ENCODE measurements at places on chromosomes 5 and 9.

DNA sequence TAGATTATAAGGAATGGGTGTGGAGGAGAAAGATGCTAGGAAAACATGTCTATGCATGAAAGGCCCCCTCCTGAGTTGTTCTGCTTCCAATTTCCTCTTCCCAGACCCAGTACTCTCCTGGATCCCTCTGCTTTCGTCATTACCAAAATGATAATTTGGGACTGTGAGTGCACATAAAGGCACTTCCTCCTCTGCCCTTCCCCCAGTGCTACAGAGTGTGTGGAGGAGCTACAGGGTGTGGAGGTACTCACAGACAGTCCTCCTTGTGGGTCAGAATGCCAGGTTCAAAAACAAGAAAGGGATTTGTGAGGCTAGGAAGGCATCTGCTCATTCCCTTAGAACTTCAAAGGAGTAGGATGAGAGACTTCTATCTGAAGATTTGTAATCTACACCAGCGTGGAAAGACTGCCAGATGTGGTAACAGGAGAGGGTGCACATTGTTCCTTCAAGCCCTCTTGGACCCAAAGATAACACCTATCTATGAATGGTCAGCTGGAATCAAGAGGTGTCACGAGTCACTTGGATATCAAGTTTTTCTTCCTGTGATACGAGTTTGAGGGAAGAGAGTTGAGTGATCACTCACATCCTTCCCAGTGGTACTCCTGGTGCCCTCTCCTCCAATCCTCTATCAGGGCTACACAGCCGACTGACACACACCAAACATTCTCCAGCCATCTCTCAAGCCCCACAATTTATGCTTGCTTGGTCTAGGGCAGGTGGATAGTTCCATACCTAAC is 201.1 kb downstream of the EPB41L4A start:
- H3K27me3 ChIP-seq: no peaks in the 10 kb centered on the region
- H3K36me3 ChIP-seq: no peaks in the 10 kb centered on the region
- H3K4me1 ChIP-seq: no peaks in the 10 kb centered on the region
- no peak overlapping the region for H3K4me3 ChIP-seq
- no peak for DNase-seq

DNA sequence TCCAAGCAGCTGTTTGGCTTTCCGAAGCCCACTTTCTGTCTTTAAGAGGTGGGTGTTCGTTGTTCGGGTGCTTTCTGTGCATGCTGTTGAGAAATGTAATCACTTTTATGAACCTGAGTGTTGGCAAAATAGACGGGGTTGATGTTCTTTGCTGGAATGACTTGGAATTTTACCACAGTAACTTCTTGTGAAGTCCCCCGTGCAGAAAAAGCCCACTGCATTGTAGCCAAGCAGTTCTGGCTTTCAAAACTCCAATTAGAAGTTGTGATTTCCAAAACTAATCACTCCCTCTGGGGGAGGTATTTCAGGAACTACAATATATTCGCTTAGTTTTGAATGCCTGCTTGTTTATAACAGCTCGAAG is 111.1 kb downstream of the PAM start:
- peaks cover 8% of the 10 kb centered on the region for H3K36me3 ChIP-seq
- peak overlapping the region; percentile 95 for H3K27ac ChIP-seq
- no peaks in the 10 kb centered on the region for H3K27me3 ChIP-seq
- peaks cover 22% of the 10 kb centered on the region for H3K4me1 ChIP-seq

- H3K27ac ChIP-seq: no peak overlapping the region
- H3K36me3 ChIP-seq: no peaks in the 10 kb centered on the region
- no peak overlapping the region for H3K4me3 ChIP-seq
- H3K27me3 ChIP-seq: peaks cover 5% of the 10 kb centered on the region
- H3K4me1 ChIP-seq: no peaks in the 10 kb centered on the region
Observed at GRCh38 chr9:113772121-113772810, 103.8 kb upstream of the ZNF618 start.

GRCh38 chr5:68424799-68425537 is 209.4 kb downstream of the PIK3R1 start:
- peaks cover 30% of the 10 kb centered on the region for H3K4me1 ChIP-seq
- no peak overlapping the region for H3K27ac ChIP-seq
- no peaks in the 10 kb centered on the region for H3K27me3 ChIP-seq
- DNase-seq: no peak

DNA sequence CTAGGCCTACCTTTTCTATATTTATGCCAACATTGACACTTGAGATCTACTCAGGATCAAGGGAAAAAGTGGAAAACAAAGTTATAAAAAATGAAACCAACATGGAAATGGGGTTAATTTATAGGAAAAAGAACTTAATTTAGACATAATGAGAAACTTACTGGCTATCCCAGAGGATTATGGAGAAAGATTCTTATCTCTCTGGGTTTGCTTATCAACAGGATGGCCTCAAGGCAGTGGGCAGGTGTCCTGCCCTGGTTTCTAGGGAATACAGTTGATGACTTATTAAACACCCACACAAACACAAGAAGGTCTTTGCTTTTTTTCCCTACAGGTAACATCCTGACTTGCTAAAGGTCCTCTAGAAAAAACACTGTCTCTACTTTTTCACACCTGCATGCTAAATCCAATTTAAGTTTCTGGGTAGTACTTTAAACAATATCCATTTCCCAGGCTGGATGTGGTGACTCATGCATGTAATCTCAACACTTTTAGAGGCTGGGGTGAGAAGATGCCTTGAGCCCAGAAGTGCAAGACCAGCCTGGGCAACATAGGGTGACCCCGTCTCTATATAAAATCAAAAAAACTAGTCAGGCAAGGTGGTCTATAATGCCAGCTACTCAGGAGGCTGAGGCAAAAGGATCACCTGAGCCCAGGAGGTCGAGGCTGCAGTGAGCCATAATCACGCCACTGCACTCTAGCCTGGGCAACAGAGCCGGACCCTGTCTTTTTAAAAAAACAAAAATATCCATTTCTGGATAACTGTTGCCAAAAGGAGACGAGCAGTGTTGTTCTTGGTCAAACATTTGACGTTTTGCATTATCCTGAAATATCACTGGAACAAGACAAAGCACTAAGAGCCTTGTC is 6.6 kb upstream of the ZNF608 start:
- no peaks in the 10 kb centered on the region for H3K36me3 ChIP-seq
- H3K27ac ChIP-seq: no peak overlapping the region
- H3K4me3 ChIP-seq: peak overlapping the region; percentile 52
- no peak for DNase-seq
- peaks cover 58% of the 10 kb centered on the region for H3K4me1 ChIP-seq

GRCh38 chr9:127509955-127510299 is 58.6 kb downstream of the LRSAM1 start:
- no peak overlapping the region for H3K4me3 ChIP-seq
- no peaks in the 10 kb centered on the region for H3K27me3 ChIP-seq
- no peak for DNase-seq
- no peak overlapping the region for H3K27ac ChIP-seq

DNA sequence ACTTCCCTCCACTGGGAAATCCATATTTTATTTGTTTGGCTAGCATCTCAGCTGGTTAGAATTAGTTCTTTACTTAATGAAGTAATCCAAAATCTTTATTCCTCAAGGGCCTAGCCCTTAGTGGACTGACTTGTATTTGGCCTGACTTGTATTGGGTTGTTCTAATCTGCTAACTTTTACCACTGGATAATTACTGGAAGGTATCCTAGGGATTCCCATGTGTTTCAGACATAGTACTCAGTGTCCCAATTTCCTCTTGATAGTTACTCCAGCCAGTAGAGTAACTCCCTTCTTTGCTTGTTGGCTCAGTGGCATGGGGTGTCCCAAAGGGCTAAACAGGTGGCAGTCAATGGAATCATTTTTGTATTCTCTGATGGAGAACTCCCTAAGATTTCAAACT is 156.0 kb downstream of the DCP2 start:
- DNase-seq: no peak
- no peak overlapping the region for H3K4me3 ChIP-seq
- no peak overlapping the region for H3K27ac ChIP-seq
- no peaks in the 10 kb centered on the region for H3K4me1 ChIP-seq
- H3K27me3 ChIP-seq: no peaks in the 10 kb centered on the region

GRCh38 chr5:87400305-87400899 is 12.3 kb downstream of the CCNH start:
- H3K36me3 ChIP-seq: peaks cover 21% of the 10 kb centered on the region
- H3K27ac ChIP-seq: no peak overlapping the region
- H3K4me1 ChIP-seq: no peaks in the 10 kb centered on the region

DNA sequence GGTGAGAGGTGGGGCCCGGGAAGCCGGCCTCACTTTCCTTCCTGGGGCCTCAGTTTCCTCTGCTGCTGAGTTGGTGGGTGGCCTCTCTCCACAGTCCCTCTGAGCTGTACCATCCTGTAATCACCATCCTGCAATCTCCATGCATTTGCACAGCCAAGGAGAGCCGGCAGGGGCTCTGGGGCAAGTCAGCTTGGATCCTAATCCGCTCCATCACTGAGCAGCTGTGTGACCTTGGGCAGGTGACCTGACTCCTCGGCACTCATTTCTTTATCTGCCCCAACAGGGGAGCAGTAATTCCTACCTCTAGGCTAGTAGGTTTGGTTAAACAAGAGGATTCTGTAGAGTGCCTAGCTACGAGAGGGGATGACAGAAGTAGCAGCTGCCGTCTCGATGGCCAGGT is 88.2 kb upstream of the ZNF618 start:
- H3K27ac ChIP-seq: no peak overlapping the region
- no peak for DNase-seq
- no peaks in the 10 kb centered on the region for H3K4me1 ChIP-seq
- H3K27me3 ChIP-seq: peaks cover 3% of the 10 kb centered on the region
- no peak overlapping the region for H3K4me3 ChIP-seq

- H3K27ac ChIP-seq: no peak overlapping the region
- no peaks in the 10 kb centered on the region for H3K27me3 ChIP-seq
- no peaks in the 10 kb centered on the region for H3K4me1 ChIP-seq
- DNase-seq: no peak
- H3K36me3 ChIP-seq: no peaks in the 10 kb centered on the region
- no peak overlapping the region for H3K4me3 ChIP-seq
Observed at GRCh38 chr5:62786099-62786498, 207.5 kb downstream of the LRRC70 start.

DNA sequence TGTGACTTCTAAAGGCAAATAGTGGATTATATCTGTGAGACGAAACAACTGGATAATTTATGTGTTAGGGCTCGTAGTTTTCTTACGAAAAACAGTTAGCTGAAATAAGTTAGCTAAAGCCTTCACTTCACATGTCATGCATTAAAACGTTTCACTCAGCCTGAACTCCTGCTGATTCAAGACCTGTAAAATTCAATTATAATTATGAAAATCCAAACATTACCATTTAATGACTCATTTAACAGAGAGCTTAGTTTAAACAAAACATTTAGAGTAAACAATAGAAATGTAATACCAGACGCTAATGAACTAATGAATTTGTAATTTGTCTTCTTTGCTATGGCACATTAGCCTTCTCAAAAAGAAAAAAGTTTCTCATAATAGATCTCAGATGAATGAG is 1.7 kb downstream of the TAL2 start:
- H3K4me3 ChIP-seq: no peak overlapping the region
- H3K4me1 ChIP-seq: peaks cover 29% of the 10 kb centered on the region
- H3K36me3 ChIP-seq: peaks cover 5% of the 10 kb centered on the region
- H3K27me3 ChIP-seq: no peaks in the 10 kb centered on the region
- no peak for DNase-seq

GRCh38 chr9:129724456-129725190 is 28.2 kb downstream of the PTGES start:
- no peak overlapping the region for H3K27ac ChIP-seq
- H3K4me3 ChIP-seq: no peak overlapping the region
- H3K4me1 ChIP-seq: peaks cover 4% of the 10 kb centered on the region
- H3K27me3 ChIP-seq: peaks cover 5% of the 10 kb centered on the region
- DNase-seq: no peak

- H3K27me3 ChIP-seq: peaks cover 2% of the 10 kb centered on the region
- H3K4me1 ChIP-seq: peaks cover 7% of the 10 kb centered on the region
- no peak for DNase-seq
- no peak overlapping the region for H3K27ac ChIP-seq
Observed at GRCh38 chr9:135252980-135253304, 165.5 kb downstream of the OLFM1 start.

- no peak overlapping the region for H3K27ac ChIP-seq
- no peak overlapping the region for H3K4me3 ChIP-seq
- no peaks in the 10 kb centered on the region for H3K27me3 ChIP-seq
- H3K4me1 ChIP-seq: no peaks in the 10 kb centered on the region
- no peak for DNase-seq
- no peaks in the 10 kb centered on the region for H3K36me3 ChIP-seq
Observed at GRCh38 chr5:59128646-59129290, 545.9 kb downstream of the RAB3C start.

GRCh38 chr9:115439641-115440040 is 321.7 kb upstream of the TNC start:
- DNase-seq: no peak
- no peak overlapping the region for H3K27ac ChIP-seq
- H3K4me1 ChIP-seq: no peaks in the 10 kb centered on the region

DNA sequence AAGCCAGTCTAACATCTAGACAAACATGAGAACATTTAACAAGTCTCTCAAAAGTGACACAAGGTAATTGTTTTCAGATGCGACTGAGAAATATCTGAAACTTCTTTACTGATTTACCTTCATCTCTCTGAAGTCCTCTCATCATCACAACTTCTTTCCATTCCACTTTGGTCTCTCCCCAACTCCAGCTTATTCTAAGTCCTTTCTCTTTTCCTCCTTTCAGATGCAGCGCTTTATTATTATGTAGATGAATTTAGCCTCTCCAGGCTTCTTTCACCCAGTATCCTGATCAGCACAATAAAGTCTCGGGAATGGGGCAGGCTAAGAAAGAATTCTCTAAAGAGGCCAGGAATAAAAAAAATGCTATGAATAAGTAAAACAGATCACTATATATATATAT is 128.0 kb downstream of the KCTD16 start:
- no peaks in the 10 kb centered on the region for H3K27me3 ChIP-seq
- no peak for DNase-seq
- no peak overlapping the region for H3K4me3 ChIP-seq

- peak; percentile 82 for DNase-seq
- H3K27me3 ChIP-seq: no peaks in the 10 kb centered on the region
- peak within 1 kb of the TSS; percentile 92 for H3K27ac ChIP-seq
- no peaks in the 10 kb centered on the region for H3K36me3 ChIP-seq
Observed at GRCh38 chr9:136545965-136546696, at the start of gene NOTCH1. TSS of gene NOTCH1 (minus strand) at chr9:136546048. CDS start at chr9:136545786, 262 bp downstream.

GRCh38 chr9:114223564-114224246 is 68.4 kb downstream of the COL27A1 start:
- no peak for DNase-seq
- no peak overlapping the region for H3K4me3 ChIP-seq
- H3K4me1 ChIP-seq: peaks cover 35% of the 10 kb centered on the region
- H3K27ac ChIP-seq: no peak overlapping the region
- H3K27me3 ChIP-seq: no peaks in the 10 kb centered on the region

GRCh38 chr5:38381361-38381760 is 123.0 kb downstream of the EGFLAM start:
- H3K4me1 ChIP-seq: peaks cover 15% of the 10 kb centered on the region
- H3K27me3 ChIP-seq: no peaks in the 10 kb centered on the region
- H3K4me3 ChIP-seq: no peak overlapping the region
- H3K36me3 ChIP-seq: no peaks in the 10 kb centered on the region

- DNase-seq: no peak
- H3K27me3 ChIP-seq: peaks cover 95% of the 10 kb centered on the region
- H3K27ac ChIP-seq: no peak overlapping the region
- peaks cover 28% of the 10 kb centered on the region for H3K4me1 ChIP-seq
- H3K36me3 ChIP-seq: no peaks in the 10 kb centered on the region
- peak overlapping the region; percentile 17 for H3K4me3 ChIP-seq
Observed at GRCh38 chr5:181173420-181174342, 26.3 kb downstream of the OR2V2 start.

GRCh38 chr5:125402787-125403186 is 656.3 kb upstream of the ZNF608 start:
- H3K36me3 ChIP-seq: peaks cover 12% of the 10 kb centered on the region
- H3K4me3 ChIP-seq: no peak overlapping the region
- H3K27ac ChIP-seq: no peak overlapping the region

GRCh38 chr5:72784129-72784528 is 32.3 kb upstream of the TNPO1 start:
- DNase-seq: no peak
- H3K36me3 ChIP-seq: peaks cover 2% of the 10 kb centered on the region
- H3K27ac ChIP-seq: no peak overlapping the region
- no peaks in the 10 kb centered on the region for H3K4me1 ChIP-seq
- H3K27me3 ChIP-seq: no peaks in the 10 kb centered on the region
- no peak overlapping the region for H3K4me3 ChIP-seq
